Ovary (tissue), 10 donors: ENCODE measurements at places on chromosomes 12 and 14. TPM values are rescaled to one million over a fixed set of nuclear protein-coding genes. Genes with fewer than 3 reads are reported as not detected.

Gene IL23A
- total RNA-seq = 0.35 TPM

DNA sequence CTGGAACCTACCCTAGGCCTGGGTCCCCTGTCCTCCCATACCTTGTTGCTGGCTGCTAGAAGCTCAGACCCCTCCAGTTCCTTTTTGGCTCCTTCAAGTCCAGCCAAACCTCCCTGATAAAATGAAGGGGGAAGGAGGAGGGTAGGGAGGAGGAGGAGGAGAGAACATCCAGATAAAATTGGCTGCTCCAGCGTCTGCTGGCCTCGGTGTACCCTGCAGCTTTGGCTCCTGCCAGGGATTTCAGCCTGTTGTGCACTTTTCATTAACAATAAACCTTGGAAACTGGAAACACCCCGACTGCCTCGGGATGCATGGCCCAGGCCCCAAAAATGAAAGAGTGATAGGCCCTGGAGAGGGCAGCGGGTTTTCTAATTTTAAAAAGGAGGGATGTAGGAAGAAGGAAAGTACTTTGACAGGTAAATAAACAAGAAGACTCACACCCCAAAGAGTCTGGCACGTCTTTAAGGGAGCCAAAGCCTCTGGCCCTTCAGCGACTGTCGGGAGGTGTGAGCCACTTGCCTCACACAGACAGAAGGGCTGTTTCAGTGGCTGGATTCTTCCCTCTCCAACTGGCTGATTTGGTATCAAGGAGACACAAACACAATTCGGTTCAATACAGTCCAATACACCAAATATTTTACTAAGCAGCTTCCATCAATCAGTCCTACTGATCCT, 49.8 kb downstream of the NUAK1 start:
- no peaks in the 10 kb centered on the region for H3K36me3 ChIP-seq
- peak; percentile 79 for DNase-seq
- H3K27ac ChIP-seq = peak overlapping the region; percentile 80
- H3K27me3 ChIP-seq = no peaks in the 10 kb centered on the region
- peaks cover 22% of the 10 kb centered on the region for H3K4me1 ChIP-seq
- no peak overlapping the region for H3K4me3 ChIP-seq

DNA sequence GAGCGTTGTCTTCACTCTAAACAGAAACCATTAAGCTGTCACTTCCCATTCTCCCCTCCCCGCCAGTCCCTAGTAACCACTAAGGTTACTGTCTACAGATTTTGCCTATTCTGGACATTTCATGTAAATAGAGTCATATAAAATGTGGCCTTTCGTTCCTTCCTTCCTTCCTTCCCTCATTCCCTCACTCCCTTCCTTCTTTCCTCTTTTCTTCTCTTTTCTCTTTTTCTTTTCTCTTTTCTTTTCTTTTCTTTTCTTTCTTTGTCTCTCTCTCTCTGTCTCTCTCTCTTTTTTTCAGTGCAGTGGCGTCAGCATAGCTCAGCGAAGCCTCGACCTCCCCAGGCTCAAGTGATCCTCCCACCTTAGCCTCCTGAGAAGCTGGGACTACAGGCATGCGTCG, 37.8 kb downstream of the HCAR2 start:
- no peak overlapping the region for H3K4me3 ChIP-seq
- H3K27ac ChIP-seq = no peak overlapping the region
- H3K36me3 ChIP-seq = no peaks in the 10 kb centered on the region
- H3K4me1 ChIP-seq = no peaks in the 10 kb centered on the region
- H3K27me3 ChIP-seq = no peaks in the 10 kb centered on the region

Gene ACSS3
- 32.3 TPM for total RNA-seq

- no peaks in the 10 kb centered on the region for H3K36me3 ChIP-seq
- H3K4me3 ChIP-seq = no peak overlapping the region
- H3K27ac ChIP-seq = peak overlapping the region; percentile 53
- DNase-seq = no peak
- peaks cover 28% of the 10 kb centered on the region for H3K4me1 ChIP-seq
Observed at GRCh38 chr14:64758025-64758521, 53.8 kb downstream of the PLEKHG3 start.

Gene RDH12
- total RNA-seq = not detected

- peak; percentile 5 for DNase-seq
- no peaks in the 10 kb centered on the region for H3K36me3 ChIP-seq
- H3K4me3 ChIP-seq = no peak overlapping the region
- H3K27ac ChIP-seq = no peak overlapping the region
- H3K4me1 ChIP-seq = no peaks in the 10 kb centered on the region
- no peaks in the 10 kb centered on the region for H3K27me3 ChIP-seq
Observed at GRCh38 chr14:105882626-105883025, 356.2 kb downstream of the TMEM121 start.

DNA sequence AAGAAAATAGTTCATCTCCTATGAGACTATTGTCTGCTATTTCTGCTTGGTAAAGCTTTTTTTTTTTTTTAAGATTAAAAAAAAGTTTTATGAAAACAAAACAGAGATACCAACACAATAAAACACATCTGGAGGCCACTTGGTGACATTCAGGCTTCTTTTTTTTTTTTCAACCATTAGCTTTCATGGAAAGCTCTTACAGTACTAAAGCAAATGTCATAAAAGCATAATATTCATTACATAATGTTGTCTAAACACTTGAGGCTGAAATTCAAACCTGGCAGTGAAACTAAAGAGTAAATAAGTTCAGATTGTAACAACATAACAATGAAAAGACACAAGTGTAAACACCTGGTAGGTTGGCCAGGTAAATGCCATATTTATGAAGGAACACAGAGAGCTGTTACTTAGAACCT, 14.7 kb downstream of the PRICKLE1 start:
- no peak overlapping the region for H3K27ac ChIP-seq
- no peaks in the 10 kb centered on the region for H3K36me3 ChIP-seq
- no peaks in the 10 kb centered on the region for H3K27me3 ChIP-seq

- no peaks in the 10 kb centered on the region for H3K4me1 ChIP-seq
- no peaks in the 10 kb centered on the region for H3K36me3 ChIP-seq
- DNase-seq = no peak
- H3K27ac ChIP-seq = no peak overlapping the region
- H3K4me3 ChIP-seq = no peak overlapping the region
Observed at GRCh38 chr12:103313894-103314293, 181.9 kb downstream of the C12orf42 start.

Gene RASSF9
- 3.1 TPM for total RNA-seq

GRCh38 chr12:130179621-130180020, 17.4 kb downstream of the FZD10 start:
- DNase-seq = no peak
- H3K4me3 ChIP-seq = no peak overlapping the region
- no peaks in the 10 kb centered on the region for H3K27me3 ChIP-seq
- H3K36me3 ChIP-seq = no peaks in the 10 kb centered on the region
- no peak overlapping the region for H3K27ac ChIP-seq

DNA sequence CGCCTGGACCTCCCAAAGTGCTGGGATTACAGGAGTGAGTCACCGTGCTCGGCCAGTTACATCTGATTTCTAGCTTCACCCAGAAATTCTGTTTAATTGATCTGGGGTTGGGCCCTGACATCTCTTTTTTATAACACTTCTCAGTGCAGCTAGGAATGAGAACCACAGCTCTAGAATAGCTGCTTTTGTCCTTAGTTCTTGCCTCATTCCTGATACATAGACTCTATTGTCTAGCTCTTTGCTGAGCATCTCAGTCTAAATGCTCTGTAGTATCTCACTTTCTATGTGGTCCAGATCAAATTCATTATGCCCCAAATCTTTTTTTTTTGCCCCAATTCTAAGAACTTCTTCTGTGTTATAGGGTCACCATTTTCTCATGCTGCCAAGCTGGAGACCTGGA, 29.9 kb upstream of the FUT8 start:
- H3K4me3 ChIP-seq = no peak overlapping the region
- no peak overlapping the region for H3K27ac ChIP-seq
- no peaks in the 10 kb centered on the region for H3K4me1 ChIP-seq
- no peaks in the 10 kb centered on the region for H3K27me3 ChIP-seq
- no peaks in the 10 kb centered on the region for H3K36me3 ChIP-seq
- no peak for DNase-seq

DNA sequence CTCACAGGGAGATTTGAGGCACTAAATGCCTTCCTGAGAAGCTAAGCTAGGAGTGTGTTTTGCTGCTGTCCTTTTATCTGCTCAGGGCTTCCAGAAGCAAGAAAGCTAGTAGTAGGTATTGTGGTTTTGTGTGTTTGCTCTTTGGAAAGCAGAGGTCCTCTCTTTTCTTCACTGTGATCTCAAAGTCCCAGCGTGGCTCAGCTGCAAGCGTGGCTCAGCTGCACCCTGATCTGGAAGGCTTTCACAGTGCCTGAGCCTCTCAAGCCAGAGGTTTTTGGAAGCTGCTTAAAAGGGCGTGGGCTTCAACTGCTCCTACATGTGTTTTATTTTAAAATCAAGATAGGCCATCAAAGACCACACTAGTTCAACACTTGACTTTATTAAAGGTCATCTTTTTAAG, 337.4 kb upstream of the RGS6 start:
- H3K4me3 ChIP-seq = no peak overlapping the region
- no peak overlapping the region for H3K27ac ChIP-seq
- no peak for DNase-seq
- no peaks in the 10 kb centered on the region for H3K4me1 ChIP-seq
- H3K27me3 ChIP-seq = no peaks in the 10 kb centered on the region
